Placental pericyte (primary cell): ENCODE measurements at places on chromosomes 12 and 14. TPM values are rescaled to one million over a fixed set of nuclear protein-coding genes. Genes with fewer than 3 reads are reported as not detected.

Gene ESR2
- 0.14 TPM in 1 of 2 replicates, not detected in the other for total RNA-seq

Gene EP400
- total RNA-seq: 21.6 and 23.4 TPM in 2 replicates

Gene TMEM229B
- total RNA-seq: 0.43 and 0.88 TPM in 2 replicates

Gene GPX2
- not detected in 2 replicates for total RNA-seq

Gene PYGL
- total RNA-seq: 34.8 and 41.8 TPM in 2 replicates

Gene PPP2R5C
- total RNA-seq: 59.1 and 93.5 TPM in 2 replicates

Gene TAS2R46
- total RNA-seq: 2.6 and 3.5 TPM in 2 replicates

Gene KLRD1
- total RNA-seq: 0.22 and 1.3 TPM in 2 replicates

Gene NGB
- not detected in 2 replicates for total RNA-seq

Gene ZNF385A
- 1.1 and 1.3 TPM in 2 replicates for total RNA-seq

Gene HHIPL1
- total RNA-seq: 0.66 and 1.9 TPM in 2 replicates

Gene RNFT2
- total RNA-seq: 5.5 and 18.0 TPM in 2 replicates

Gene SERPINA9
- total RNA-seq: 0.43 TPM in 1 of 2 replicates, not detected in the other

Gene ABCC9
- 0.22 and 0.72 TPM in 2 replicates for total RNA-seq

Gene ADGRD1
- 3.5 TPM in 1 of 2 replicates, not detected in the other for total RNA-seq

Gene TAS2R8
- 0.43 TPM in 1 of 2 replicates, not detected in the other for total RNA-seq

Gene ARMH4
- 0.66 and 1.9 TPM in 2 replicates for total RNA-seq

Gene KRT6B
- total RNA-seq: 0.29 TPM in 1 of 2 replicates, not detected in the other

Gene JAG2
- total RNA-seq: 1.4 and 1.5 TPM in 2 replicates

Gene GPD1
- not detected in 2 replicates for total RNA-seq

Gene DEGS2
- total RNA-seq: not detected in 2 replicates

Gene DLGAP5
- 1.1 and 41.8 TPM in 2 replicates for total RNA-seq

Gene BATF
- 0.66 and 0.72 TPM in 2 replicates for total RNA-seq

Gene KITLG
- total RNA-seq: 18.8 and 38.1 TPM in 2 replicates
